Central memory CD4-positive, alpha-beta T cell (primary cell): ENCODE measurements at places on chromosomes 1 and 21.

DNA sequence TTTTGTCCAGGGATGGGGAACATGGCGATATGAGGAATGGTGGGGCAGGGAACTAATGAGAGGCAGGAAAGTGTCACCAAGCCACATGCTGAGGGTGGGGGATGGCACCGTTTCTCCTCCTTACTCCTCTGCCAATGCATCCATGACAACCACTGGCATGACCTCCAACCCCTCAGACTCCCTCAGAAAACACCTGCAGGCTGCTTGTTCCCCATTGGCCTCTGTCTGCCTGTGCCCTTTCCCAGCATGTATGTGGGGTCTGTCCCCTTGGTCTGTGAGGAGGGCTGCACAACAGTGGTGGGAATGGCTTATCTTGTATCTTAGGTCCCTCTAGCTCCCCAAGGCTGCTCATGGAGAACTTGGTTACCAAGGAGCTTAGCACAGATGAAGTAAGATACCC is 137.2 kb upstream of the NGF start:
- DNase-seq, result no peak

DNA sequence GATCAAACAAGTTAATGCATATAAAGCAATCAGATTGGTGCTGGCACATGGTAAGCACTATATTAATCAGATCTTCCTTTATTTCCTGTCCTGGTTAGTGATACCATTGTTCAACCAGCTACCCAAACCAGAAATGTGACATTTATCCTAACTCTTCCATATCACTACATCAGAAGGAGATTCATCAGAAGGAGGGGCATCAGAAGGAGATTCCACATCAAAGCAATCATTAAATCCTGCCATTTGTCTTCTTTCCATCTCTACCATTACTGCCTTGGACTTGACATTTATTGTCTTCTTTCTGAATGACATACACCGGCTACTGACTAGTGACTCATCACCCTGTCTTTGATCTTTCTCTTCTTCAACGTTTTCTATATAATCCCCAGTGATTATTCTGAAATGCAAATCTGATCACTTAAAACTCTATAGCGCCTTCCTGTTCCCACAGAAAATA is 75.0 kb downstream of the DNM3 start:
- no peak for DNase-seq

- DNase-seq, result no peak
Measured at GRCh38 chr1:1760715-1761114, 17.6 kb downstream of the NADK start.

- DNase-seq, result no peak
Measured at GRCh38 chr21:37770461-37770860, 145.8 kb downstream of the KCNJ6 start.

- no peak for DNase-seq
Measured at GRCh38 chr1:61237659-61238358, 155.4 kb downstream of the NFIA start.

GRCh38 chr1:65728504-65728903 is 64.2 kb upstream of the PDE4B start:
- no peak for DNase-seq

DNA sequence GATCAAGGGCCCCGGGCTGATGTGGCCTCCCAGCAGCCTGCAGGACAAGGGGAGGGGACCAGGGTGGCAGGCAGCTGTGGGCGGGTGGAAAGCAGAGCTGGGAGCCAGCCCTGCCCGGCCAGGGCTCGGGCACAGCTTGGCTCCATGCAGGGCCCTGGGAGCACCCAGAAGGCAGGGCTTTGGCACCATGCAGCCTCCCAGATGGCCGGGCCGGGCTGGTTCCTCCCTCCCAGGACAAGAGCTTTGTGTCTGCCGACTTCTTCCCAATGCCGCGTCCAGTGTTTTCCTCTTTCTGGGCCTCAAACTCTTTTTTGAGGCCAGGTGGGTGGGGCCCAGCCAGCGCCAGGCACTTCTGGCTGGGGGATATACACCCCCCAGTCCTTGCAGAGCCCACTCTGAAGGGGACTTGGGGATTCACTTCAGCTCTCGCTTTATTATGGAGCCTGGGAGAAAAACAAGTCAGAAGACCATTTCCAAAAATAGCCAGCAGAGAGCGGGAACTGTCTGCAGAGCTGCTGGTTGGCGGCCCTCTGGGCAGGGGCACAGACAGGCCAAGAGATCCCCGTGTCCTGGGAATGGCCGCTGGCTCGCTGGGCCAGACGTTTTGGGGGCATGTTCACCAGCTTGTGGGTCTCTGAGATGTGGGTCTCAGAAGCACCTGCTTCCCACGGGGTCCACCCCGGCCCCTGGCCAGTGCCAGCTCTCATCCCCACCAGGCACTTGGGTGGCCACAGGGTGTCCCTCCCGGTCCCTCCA is 103.8 kb upstream of the ARHGEF16 start:
- no peak for DNase-seq

GRCh38 chr1:64685765-64686341 is 59.0 kb upstream of the RAVER2 start:
- DNase-seq, result no peak

DNA sequence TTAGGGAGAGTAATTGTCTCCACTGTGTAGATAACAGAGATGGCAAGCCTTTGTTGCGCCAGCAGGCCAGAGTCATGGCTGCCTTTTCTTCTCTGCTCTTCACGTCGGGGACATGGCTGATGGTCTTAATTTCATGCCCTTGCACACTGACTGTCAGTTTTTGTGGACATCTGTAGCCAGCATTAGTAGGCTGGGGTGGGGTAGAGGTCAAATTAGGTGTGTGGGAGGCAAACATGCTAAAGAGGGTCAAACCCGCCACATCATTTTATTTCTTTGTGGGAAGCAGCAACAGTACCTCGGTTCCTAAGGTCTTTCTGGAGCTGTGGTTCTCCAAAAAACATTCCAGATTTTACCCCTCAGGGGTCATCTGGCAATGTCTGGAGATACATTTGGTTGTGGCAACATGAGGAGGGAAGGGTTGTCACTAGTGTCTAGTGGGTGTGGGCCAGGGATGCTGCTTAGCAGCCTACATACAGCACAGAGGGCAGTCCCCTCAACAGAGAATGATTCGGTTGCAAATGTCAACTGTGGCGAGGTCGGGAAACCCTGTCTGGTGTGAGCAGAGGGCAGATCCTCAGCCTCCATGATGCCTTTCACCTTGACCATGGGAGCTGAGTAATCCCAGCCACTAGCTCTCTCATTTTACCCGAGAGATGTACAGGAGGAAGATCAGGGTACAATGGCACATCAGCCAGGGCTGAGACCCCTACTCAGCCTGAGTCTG is 14.7 kb downstream of the RUNX1 start:
- DNase-seq, result no peak

- peak; percentile 72 for DNase-seq
Measured at GRCh38 chr1:157090196-157090647, 9.4 kb downstream of the ETV3L start.

- DNase-seq, result no peak
Measured at GRCh38 chr1:94106716-94107115, 14.2 kb downstream of the ABCA4 start.

GRCh38 chr1:113333056-113333455 is 57.3 kb upstream of the MAGI3 start:
- no peak for DNase-seq

DNA sequence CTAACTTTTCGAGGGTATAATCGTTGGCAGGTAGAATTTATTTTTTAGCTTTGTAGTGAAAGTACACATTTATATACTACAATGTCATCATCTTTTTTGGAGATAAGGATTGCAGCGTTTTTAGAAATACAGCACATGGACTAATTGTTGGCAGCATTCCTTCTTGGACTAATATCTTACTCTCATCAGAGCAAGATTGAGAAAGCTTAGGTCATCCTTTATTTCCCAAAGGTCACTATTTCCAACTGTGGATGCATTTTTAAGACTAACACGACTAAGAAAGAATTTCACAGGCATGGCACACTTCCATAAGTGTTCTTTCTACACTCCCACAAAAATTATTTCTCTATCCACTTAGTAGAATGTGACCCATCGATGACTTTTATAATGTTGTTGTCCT is 732.3 kb downstream of the NCAM2 start:
- no peak for DNase-seq

DNA sequence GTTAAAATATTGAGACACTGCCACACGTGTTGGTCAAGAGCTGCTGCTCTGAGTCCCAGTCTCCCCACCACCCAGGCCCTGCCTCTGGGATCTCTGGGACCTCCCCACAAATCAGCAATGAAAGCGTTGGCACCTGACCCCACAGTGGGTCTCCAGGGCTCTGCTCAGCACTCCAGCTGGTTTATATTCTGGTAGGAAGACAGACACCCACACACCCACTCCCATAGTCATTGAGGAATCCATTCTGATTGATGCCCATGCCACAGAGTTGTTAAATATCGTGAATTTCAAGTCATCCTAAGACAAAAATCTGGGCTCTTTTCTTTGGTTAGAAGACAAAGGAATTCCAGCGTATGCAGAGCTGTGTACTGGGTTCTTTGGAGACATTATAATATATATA is 91.6 kb downstream of the KIF26B start:
- no peak for DNase-seq

- no peak for DNase-seq
Measured at GRCh38 chr1:26045722-26046245, at the start of gene SLC30A2. TSS of gene SLC30A2 (minus strand) at chr1:26046118. CDS start at chr1:26045896, 222 bp downstream.

DNA sequence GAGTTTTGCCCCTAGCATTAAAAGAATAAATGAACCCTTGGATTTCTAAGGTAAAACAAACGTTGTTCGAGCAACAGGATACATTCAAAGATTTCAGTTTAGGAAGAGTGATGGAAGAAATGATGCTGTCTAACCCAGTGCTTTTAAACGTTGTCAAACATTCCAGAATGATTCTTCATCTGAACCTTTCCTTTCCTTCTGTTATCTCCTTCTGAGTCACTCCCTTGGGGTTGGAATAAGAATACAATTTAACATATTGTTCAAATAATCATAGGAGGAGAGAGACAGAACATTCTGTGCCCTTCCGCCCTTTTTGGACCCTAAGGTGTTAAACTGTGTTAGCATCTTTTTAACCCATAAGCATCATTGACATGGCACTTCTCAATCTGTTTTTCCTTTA is 61.1 kb upstream of the RCOR3 start:
- DNase-seq, result no peak

DNA sequence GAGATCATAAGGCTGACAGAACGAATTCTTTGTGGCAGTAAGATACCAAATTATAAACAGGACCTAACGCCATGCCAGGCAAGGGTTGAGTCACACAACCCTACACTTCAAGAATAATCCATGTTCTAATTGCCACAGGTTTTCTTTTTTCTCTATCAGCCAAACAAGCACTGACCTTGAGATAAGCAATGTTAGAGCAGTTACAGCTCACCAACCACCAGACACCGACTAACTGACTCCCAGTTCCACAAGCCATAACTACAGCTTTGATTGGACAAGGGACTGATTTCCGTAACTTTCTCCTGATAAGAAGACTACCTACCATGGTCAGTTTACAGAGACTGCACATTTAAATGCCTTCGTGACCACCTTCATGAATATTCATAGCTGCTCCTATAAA is 149.6 kb downstream of the PTPRU start:
- no peak for DNase-seq

DNA sequence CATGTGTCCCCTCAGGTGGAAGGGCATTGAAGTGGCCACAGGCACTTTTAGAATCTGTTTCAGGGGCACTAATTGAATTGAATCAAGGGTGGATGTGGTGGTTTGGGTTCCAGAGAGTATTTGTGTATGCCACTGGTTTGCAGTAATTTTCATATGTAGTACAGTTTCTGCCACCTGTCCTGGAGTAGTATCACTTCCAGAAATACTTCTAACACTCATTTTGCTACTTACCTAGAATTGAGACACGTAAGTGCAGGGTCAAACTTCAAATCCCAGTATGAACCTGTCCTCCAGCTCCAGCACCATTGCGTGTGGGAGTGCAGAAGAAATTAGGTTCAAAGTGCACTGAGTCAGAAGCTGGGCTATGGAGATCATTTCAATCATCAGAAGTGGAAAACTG is 26.8 kb downstream of the RSPH1 start:
- no peak for DNase-seq

- DNase-seq, result no peak
Measured at GRCh38 chr21:21309510-21309909, 311.3 kb downstream of the NCAM2 start.

GRCh38 chr1:212315907-212316306 is 30.7 kb downstream of the PPP2R5A start:
- peak; percentile 1 for DNase-seq

DNA sequence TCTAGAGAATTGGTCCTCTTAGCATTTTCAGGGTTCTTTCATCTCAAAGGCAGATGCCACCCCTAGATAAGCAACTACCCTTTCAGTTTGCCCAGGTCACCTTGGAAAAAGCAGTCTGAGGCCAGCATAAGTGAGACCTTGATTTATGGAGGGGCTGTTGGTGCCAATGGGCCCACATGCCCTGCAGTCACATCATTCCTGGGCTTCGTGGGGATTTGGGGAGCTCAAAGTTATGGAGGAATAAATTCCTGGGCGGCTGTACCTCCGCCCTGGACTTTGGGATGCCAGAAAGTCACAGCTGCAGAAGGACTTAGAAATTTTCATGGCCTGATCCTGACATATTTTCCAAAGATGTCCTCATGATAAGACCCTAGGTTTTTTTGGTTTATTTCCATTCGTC is 2.7 kb upstream of the SDHB start:
- DNase-seq, result no peak

DNA sequence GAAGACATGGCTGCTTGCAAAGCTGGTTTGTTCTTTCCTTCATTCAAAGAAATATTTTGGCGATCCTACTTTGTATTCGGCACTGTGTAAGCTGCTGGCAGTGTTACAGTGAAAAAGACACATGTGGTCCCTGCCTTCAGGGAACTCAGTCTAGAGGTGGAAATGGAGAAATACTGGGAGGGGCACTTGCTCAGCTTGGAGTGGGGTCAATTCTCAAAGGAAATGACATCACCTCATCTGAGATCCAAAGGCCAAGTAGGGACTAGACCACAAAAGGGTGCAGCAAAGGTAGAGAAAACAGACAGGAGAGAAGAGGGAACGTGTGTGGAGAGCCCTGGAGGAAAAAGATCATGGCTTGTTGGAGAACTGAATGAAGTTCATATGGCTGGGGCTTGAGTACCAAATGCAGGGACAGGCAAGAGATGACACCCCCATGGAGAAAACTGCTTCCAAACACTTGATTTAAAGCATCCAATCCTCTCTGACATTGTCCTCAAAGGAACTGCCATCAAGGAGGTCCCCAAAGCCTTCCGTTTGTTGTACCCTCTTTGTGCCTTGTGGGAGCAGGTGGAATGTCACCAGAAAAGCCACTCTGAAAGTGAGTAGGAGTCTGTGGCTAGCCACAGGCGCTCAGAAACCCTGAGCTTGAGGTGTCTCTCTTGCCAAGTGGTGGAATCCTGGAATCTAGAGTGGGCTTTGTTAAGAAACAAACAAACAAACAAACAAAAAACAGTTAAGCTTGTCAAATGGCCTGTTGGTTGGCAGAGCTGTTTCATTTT is 48.3 kb upstream of the TDRD10 start:
- DNase-seq, result no peak

- peak; percentile 25 for DNase-seq
Measured at GRCh38 chr1:160007577-160008200, 24.1 kb downstream of the PIGM start.

- no peak for DNase-seq
Measured at GRCh38 chr1:87117761-87118368, 203.4 kb downstream of the HS2ST1 start.

- no peak for DNase-seq
Measured at GRCh38 chr1:24289937-24290595, 29.1 kb upstream of the GRHL3 start.

- DNase-seq, result peak; percentile 50
Measured at GRCh38 chr1:32992489-32993323, 28.1 kb upstream of the RNF19B start.
